ENCODE measurements at places on chromosomes 2 and 18. TPM values are rescaled to one million over a fixed set of nuclear protein-coding genes. Genes with fewer than 3 reads are reported as not detected.

DNA sequence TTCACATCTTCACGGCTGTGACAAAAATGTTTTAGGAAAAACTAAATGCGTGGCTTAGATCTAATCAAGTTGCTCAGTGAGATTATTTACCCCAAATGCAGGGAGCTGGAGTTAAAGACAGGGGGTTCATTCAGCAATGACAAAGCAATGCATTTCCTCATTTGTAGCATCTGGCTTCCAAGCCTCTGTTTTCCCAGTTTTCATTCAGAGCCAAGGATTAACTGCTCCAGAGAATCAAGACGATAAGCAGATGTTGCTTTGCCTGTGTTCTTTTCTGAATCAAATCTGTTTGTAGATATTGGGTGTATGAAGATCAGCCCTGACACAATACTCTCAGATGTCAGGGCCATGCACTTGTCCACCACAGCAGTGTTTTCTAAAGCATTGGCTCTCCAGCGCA, 147.4 kb upstream of the SIX2 start:
- no peak for DNase-seq

- DNase-seq = no peak
These were observed 122.2 kb upstream of the ITGB6 start for GRCh38 chr2:160322320-160322719.

DNA sequence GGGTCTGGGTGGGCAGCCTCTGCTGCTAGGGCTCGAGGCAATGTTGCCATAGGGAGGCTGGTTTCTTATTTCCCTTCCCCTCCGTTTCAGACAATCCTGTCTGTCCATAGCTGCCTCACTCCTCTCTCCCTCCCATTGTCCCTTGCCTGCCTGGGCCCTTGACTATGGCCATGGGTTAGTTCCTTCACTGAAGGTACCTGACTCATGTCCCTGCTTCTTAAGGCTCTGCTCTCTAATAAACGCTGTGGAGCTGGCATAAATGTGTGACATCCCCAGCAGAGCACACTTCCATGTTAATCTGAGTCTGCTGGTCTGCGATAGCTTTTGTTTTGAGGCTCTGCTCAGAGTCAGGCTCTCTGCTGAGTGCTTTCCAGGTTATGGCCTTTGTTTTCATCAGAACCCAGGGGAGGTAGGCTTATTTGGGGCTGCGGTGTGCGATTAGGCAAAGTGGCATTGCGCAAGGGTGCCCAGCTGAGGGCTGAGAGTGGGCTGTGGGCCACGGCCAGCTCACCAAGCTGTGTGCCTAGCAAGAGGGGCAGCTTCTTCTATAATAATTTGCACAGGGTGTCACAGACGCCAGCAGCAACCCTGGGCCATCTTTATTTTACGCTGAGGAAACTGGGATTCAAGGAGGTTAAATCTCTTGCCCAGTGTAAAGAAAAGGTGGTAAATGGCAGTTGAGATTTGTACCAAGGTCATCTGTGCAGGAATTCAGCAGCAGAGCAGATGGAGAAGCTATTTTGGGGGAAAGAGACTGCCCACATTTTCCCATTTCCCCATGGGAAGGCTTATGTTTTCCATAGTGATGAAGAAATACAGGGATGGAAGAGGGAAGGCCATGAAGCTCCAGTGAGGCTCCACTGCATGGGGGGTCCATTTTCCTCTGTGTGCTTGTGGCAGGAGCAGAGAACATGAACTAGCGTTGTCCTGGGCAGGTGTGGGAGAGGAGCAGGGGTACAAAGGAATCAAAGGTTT, 25.6 kb downstream of the MRPL33 start:
- DNase-seq = no peak

DNA sequence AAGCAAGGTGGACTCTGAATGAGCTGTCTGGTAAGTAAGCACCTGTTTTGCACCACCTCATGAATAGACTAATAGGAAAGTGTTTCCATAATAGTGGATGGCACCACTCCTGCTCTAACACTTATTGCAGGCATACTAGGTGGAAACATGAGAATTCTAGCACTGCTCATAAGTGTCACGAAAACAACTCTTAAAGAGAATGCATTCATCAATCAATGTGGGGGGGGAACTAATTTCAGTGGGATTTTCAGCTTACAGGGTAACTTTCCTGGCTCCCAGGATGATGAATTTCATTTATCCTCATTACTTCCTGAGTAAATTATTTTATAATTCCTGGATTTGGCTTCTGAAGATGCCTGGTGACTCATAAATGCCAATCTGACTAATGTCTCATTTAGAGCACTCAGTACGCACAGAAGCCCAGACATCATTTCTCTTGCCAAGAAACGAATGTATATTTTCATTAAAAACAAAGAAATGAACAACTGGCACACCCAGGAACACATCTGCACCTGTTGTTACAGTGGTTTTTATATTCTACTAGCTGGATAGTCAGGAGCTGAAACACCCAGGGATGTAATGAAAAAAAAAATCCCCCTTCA, 129.6 kb downstream of the PID1 start:
- no peak for DNase-seq

- DNase-seq = no peak
These were observed 3.7 kb downstream of the SCN9A start for GRCh38 chr2:166372046-166372445.

DNA sequence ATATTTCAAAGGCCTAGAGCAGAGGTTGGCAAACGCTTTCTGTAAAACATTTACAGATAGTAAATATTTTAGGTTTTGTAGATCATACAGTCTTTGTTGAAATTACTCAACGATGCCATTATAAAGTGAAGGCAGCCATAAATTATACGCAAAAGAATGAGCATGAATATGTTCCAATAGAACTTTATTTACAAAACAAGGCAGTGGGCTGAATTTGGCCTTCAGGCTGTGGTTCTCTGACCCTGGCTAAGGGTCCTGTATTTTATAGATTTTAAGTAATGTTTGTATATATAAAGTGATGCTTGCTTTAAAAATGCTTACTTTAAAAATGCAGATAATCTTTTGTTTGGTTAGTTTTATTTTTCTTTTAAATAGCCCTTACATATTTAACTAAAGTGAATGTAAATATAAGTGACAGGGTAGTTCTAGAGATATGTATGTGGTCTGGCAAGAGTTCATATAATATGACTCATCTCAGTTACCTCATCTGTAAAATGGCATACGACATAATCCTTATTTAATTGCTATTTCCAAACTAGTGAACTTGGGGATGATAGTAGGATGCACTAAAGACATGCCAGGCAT, 51.7 kb upstream of the ATP5MC3 start:
- no peak for DNase-seq

GRCh38 chr2:222082201-222082600, 216.6 kb downstream of the PAX3 start:
- DNase-seq = no peak

- DNase-seq = no peak
These were observed 50.1 kb downstream of the SLC14A1 start for GRCh38 chr18:45774065-45774521.

GRCh38 chr2:1887915-1888314, 143.6 kb upstream of the PXDN start:
- no peak for DNase-seq

DNA sequence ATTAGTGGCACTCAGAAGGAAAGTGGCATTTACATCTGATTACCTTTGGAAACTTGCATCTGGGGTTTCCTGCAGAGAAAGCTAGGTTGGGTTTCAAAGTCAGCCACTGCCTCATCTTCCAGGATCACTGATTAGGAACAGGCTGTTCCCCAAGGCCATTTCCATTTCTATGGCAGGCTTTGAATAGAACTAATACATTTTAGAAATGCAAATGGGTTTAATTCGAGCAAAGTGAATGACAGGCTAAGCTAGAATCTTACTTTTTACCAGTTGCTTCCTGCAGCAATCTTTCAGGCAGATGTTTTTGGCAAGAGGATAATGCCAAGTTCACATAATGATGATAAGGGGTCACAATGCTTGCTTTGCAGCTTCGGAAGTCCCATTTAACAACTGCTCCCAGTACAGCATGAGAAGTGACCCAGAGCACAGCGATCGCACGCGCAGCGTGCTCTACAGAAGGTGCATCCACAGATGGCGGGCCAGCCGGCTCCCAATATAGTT, 336.7 kb downstream of the LPIN1 start:
- no peak for DNase-seq

- DNase-seq = no peak
These were observed 303.4 kb downstream of the ALK start for GRCh38 chr2:29618024-29618423.

DNA sequence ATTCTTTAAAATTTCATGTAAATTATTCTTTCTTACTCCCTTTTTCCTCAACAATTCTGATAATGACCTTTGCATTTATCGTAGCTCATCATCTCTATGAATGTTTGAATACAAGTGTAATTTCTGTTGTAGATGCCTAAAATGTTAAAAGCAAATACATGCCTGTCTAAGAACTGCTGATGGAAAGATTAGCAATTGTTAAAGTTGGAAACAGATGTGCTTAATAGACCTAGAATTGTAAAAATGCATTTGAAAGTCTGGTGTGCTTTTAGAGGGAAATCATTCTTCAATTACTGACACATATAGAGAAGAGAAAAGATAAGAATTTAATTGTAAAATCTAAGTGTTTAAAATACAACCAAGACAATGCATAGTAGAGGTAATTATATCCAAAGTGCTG, 50.4 kb downstream of the CCDC102B start:
- DNase-seq = no peak

GRCh38 chr18:74722237-74722636, 124.6 kb downstream of the ZNF407 start:
- no peak for DNase-seq

DNA sequence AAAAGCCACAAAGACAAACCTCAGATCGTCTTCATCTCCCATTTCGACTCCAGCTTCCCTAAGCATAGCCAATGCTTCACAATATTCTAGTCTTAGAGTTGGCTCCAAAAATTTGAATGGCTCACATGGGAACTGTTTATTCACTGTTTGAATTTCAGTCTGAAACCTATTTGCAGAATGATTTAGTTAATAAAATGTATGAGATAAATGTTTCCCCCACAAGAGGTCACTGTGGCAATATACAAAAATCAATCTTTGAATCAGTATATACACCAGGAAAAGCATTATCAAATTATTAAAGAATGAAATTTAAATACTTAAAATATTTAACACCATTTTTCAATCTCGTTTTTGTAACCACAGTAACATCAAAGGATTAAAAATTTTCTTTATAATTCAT, 40.0 kb upstream of the MCM6 start:
- DNase-seq = no peak

DNA sequence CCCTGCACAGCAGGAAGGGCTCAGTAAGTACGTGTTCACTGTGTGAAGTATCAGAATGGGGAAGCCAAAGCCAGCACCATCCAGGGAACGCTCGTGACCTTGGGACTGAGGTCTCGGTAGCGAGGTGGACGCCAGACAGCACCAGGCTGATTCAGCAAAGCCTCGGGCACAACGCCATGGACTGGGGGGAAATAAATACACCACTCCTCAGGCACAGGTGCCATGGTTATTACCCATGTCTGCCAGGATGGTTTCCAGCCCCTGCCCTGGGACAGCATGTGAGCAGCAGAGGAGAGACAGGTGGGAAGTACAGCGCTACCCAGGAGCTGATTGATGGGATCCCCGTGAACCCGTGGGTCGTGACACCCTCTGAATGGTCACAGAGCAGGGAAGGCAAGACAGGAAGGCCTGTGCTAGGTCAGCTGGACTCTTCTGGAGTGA, 53.0 kb downstream of the REEP1 start:
- DNase-seq = no peak

GRCh38 chr2:70123051-70123828, 36.0 kb downstream of the PCBP1 start:
- DNase-seq = no peak

Gene SERPINB10
- total RNA-seq = not detected

Gene SMAD2
- 145 TPM for total RNA-seq

Gene SPC25
- total RNA-seq = 15.8 TPM

Gene LDLRAD4
- 3.4 TPM for total RNA-seq

Data from progenitor cell of endocrine pancreas (in vitro differentiated cells).